T-helper 2 cell (primary cell): ENCODE measurements at places on chromosomes 6 and 20.

DNA sequence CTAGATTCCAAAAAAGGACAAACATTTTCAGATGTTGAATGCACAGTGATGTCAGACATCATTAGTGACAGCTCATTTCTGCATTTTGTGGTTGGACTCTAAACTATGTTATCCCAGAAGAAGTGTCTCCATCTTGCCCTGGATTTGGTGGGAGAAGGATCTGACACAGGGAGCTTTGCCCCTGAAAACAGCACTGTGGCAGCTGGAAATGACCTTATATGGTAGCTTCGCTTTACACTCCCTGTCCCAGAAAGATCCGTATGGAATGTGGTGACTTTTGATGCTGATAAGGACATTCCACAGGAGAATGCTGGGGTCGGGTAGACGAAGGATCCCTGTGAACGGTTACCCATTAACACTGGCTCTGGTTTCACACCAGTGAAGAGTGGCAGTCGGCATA is 87.2 kb upstream of the EDN1 start:
- DNase-seq = no peak

DNA sequence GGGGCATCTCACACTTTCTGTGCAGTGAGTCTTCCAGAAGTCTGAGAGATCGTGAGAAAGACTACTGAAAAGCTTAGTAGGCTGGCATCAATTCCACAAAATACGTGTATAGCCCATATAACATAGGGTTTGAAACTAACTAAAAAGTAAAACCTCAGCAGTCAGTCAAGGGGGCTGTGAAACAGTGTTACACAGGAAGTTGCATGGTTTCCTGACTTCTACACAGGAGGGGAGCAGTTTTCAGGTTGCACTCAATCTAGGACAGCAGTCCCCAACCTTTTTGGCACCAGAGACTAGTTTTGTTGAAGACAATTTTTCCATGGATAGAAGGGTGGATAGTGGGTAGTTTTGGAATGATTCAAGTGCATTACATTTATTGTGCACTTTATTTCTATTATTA is 4.7 kb upstream of the LY86 start:
- no peak for DNase-seq

GRCh38 chr20:63006540-63007359 is at the start of gene BHLHE23:
BHLHE23 (minus strand) TSS chr20:63006964; CDS start chr20:63006774, 190 bp downstream.
- DNase-seq = no peak

GRCh38 chr6:150272264-150272975 is 96.4 kb upstream of the IYD start:
- no peak for DNase-seq

GRCh38 chr6:33075208-33075567 is 602 bp upstream of the HLA-DPB1 start:
- no peak for DNase-seq

DNA sequence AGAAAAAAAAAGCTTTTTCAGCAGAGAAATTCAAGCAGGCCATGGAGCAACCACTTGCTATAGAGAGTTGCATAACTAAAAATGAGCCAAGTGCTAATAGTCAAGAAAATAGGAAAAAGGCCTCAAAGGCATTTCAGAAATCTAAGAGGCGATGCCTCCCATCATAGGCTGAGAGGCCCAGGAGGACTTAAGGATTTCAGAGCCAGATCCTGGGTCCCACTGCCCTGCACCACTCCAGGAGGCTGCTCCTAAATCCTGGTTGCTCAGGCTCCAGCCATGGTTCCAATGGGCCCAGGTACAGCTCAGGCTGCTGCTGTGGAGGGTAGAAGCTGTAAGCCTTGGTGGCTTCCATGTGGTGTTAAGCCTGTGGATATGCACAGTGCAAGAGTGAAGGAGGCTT is 5.5 kb downstream of the ZNF391 start:
- no peak for DNase-seq

DNA sequence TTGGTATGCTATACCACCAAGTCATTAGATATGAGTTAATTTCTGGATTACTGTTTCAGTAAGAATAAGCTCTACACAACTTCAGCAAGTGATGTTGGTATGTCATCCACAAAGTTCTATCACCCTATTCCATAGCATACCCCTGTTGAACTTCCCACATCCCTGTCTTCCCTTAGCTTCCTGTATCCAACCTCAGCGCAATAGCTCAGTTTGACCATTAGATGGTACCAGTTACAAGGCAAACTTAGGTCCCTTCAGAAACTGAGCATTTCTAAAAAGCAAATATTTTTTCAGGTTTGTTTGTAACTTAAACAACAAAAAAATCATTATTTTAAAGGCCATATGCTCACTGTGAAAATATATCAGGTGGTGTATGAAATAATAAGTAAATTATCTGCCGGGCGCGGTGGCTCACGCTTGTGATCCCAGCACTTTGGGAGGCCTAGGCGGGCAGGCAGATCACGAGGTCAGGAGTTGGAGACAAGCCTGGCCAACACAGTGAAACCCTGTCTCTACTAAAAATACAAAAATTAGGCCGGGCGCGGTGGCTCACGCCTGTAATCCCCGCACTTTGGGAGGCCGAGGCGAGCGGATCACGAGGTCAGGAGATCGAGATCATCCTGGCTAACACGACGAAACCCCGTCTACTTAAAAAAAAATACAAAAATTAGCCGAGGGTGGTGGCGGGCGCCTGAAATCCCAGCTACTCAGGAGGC is 8.8 kb upstream of the MOG start:
- no peak for DNase-seq

- DNase-seq = no peak
These were observed 2.0 kb downstream of the EDEM2 start for GRCh38 chr20:35145141-35145564.

GRCh38 chr6:156513504-156513903 is 263.7 kb upstream of the ARID1B start:
- no peak for DNase-seq

- DNase-seq = no peak
These were observed 83.6 kb upstream of the EXOC2 start for GRCh38 chr6:776528-776931.

GRCh38 chr20:59945731-59946130 is 5.5 kb downstream of the FAM217B start:
- no peak for DNase-seq

DNA sequence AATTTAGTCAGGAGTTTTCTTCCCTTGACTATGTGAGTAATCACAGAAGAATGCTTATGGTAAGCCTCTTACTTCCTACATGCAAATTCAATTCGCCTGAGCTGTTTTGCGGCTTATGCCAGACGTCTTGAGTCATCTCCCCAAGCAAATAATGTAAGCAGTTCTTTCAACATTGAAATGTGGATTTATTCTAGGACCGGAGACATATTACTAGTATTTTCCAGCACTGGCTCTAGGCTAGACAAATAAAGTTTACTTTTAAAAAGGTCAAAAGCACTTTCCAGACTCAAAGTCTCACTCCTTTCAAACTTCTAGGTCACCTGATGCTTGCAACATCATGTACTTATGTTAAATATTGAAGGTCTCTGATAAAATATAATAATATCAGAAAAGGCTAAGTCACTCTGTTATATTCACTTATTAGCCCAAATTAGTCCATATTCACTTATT is 38.1 kb upstream of the NOX3 start:
- DNase-seq = no peak

- DNase-seq = no peak
These were observed 42.9 kb downstream of the PKIB start for GRCh38 chr6:122653094-122653493.

GRCh38 chr6:101883505-101883904 is 490.0 kb downstream of the GRIK2 start:
- no peak for DNase-seq

DNA sequence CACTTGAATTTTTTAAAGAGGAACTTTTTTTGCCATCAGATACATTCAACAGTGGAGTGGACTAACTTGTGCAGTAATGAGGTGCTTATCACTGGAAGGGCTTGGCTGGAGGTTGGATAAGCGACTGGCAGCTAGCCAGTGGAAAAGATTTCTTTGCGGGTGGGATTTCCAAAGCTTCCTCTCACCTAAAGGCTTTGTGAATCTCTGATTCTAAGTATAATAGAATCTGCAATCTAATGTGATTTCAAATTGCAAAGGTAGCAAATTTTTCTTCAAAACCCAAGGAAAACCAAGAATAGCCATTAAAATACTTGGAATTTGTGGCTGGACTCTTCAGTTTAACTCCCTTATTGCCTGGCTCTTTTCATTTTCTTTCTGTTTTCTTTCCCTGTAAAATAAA is 460.4 kb upstream of the MARCKS start:
- no peak for DNase-seq

DNA sequence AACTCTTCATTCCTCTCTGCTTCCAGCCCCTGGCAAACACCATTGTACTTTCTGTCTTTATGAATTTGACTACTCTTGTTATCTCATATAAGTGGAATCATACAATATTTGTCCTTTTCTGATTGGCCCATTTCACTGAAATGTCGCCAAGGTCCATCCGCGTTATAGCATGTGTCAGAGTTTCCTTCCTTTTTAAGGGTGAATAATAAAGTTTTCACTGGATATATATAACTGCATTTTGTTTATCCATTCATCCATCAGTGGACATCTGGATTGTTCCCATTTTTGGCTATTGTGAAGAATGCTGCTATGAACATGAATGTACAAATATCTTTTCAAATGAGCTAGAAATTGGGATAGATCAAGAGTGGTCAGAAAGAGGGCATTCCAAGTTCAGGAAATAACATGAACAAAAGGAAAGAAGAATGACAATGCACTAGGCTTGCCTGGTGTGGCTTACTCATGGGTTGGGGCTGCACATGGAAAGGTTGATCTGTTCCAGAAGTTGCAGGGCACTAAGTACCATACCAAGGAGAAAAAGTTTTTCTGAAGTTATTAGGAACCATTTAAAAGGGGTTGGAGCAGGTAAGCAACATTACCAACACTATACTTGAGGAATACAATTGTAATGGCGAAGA is 10.0 kb upstream of the L3MBTL3 start:
- no peak for DNase-seq

DNA sequence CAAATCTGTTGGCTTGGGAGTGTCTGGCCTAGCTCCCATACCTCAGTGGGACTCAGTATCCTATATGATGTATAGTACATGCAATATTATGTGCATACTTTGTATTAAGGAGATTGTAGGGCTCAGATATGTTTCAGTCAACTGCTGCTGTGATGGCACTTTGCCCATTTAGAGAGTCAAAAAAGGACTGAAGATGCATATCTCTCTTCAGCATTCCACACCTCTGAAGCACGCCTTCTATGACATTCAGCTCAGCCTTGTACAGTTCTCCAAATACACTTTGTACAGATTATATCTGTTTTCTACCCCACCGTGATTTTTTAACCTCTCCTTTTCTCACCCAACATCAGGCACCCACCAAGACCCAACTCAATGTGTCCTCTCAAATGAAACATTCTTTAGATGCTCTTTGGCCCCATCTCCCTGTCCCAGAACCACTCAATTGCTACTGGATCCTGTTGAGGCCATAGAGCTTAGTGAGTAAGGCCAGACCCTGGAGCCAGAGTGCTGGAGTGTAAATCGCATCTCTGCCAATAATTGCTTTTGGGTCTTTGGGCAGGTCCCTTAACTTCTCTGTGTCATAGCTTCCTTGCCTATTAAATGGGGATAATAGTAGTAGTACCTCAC is 15.6 kb downstream of the ENPP1 start:
- DNase-seq = no peak

- DNase-seq = no peak
These were observed 32.5 kb downstream of the KIAA0319 start for GRCh38 chr6:24613361-24614042.

DNA sequence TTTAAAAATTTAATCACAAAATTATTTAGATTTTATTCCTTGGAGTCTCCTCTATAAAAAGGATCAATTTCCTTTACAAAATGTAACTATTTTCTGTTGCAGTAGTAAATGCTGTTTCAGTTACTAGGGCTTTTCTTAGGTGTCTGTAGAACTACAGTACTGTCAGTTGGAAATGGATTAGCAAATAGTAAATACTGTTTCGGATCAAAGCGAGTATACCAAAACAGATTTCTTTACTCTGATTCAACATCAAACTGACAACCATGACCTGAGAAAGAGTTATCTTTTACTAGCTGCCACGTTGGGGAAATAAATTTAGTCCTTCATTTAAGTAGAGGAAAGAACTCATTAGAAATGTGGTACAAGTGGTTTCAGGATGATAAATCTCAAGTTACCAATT is 172.5 kb downstream of the HS3ST5 start:
- no peak for DNase-seq

- DNase-seq = no peak
These were observed 122.2 kb upstream of the PTPN1 start for GRCh38 chr20:50387996-50388332.

GRCh38 chr6:123616942-123617341 is 19.8 kb downstream of the TRDN start:
- DNase-seq = no peak

- DNase-seq = no peak
These were observed 315 bp upstream of the PDE10A start for GRCh38 chr6:165663377-165663735.

DNA sequence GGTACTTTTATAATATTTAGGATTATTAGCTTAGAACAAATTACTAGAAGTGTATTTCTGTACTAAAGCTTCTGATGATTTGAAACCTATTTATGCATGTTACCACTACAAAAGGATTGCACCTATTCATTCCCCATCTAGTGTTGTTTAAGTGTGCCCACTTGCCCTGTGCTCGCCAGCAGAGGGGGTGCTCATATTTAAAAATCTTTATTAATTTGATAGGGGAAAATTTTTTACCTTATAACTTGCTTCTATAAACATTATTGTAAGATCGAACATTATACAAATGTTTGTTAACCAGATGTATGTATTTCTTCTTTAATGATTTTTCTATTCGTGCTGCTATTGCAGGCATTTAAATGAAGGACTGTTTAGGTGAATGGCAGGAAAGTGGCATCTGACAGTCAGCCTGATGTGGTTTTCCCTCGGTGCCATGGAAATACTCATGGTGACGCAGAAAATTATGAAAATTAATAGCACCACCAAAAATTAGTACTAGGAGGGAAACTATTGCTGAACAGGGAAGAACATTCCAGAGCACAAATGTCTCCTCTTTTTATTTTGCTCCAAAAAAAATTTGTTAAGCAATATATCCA is 44.1 kb upstream of the FNDC1 start:
- no peak for DNase-seq

GRCh38 chr6:83431545-83432155 is 799 bp upstream of the ME1 start:
- DNase-seq = no peak

DNA sequence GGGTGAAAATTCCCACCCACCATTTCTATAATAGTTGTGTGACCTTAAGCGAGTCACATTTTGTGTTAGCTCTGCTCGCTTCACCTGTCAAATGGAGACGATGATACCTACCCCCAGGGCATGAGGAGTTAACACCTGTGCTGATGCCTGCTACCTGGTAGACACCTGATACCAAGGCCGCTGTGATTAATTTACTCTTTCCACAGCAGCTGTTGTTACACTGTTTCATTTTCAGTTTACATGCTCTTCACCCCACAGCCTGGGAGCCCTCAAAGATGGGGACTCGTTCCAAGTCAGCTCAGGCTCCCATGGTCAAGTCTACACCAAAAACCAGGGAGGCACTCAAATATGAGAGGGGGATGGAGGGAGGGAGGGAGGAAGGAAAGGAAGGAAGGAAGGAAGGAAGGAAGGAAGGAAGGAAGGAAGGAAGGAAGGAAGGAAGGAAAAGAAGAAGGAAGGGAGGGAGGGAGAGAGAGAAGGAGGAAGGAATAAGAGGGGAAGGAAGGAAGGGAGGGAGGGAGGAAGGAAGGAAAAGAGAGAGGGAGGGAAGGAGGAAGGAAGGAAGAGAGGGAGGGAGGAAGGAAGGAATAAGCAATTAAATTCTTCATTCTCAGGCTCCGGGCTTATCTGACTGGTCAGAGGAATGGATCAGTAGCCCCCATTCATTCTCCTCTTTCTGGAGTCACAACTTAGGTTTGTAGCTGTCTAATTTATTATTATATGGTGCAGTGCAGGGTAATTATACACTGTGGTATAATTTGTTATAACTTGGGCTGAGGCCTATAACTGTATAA is 40.9 kb downstream of the PDYN start:
- no peak for DNase-seq

- DNase-seq = no peak
These were observed 309.0 kb upstream of the CHD6 start for GRCh38 chr20:41927189-41927588.
